ENCODE measurements at places on chromosomes 6 and 20.

DNA sequence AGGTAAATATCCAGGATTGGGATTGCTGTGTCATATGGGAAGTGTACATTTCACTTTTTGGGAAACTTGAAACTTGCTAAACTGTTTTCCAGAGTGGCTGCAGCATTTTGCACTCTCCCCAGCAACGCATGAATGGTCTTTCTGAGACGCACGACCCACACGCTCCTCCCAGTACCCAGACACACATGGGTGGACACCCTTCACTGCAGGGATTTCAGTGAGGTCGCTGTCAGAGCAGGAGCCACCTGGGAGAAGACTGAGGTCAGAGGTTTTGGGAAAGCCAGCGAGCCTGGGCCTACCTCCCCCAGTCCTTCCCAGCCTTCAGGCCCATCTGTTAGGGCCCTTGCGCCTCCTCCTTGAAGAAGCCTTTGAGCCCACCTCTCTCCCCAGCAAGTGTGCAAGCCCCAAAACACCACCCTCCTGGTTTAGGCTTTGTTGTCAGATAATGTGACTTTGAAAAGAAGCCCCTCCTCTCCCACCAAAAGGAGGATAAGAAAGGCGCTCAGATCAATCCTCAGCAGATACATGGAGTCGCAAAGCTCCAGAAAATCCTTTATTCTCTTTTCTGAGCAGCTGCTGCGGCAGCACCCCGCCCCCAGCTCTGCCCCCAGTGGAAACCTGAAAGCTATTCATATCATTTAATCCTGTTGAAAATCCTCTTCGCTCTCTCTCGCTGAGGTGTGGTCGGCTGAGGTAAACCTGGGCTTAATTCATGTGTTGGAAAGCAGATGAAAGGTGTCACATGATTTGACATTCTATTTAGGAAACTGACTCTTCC is 12.7 kb upstream of the JAG1 start:
- DNase-seq, result no peak

- no peak for DNase-seq
Observed at GRCh38 chr6:37088897-37089296, 81.1 kb upstream of the PIM1 start.

GRCh38 chr20:18004384-18005031 is 35.7 kb downstream of the MGME1 start:
- no peak for DNase-seq

DNA sequence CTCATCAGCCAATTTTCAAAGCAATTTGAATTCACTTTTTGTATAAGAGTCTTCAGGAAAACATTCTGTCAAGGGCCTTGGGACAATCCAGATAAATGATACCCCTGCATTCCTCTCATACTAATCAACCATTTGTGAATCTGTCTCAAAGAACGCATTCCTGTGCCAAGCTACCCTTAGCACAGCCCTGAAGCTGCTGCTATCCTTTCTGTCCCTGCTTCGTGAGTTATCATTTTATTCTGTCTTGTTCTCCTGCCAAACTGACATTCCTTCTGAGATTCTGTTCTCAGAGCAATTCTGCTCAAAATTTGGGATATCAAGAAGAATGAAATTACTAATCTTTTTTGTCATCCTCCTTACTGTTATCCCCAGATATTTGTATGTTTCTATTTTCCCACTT is 213.9 kb upstream of the STXBP5 start:
- no peak for DNase-seq

GRCh38 chr6:142781129-142781528 is 163.8 kb downstream of the HIVEP2 start:
- no peak for DNase-seq

- peak; percentile 9 for DNase-seq
Observed at GRCh38 chr6:151014404-151015100, 149.1 kb downstream of the MTHFD1L start.

GRCh38 chr20:46311039-46311650 is 2.8 kb upstream of the CDH22 start:
- DNase-seq, result no peak

GRCh38 chr6:82741996-82742385 is 323.6 kb downstream of the UBE3D start:
- no peak for DNase-seq

GRCh38 chr20:30500829-30501440 is 756.5 kb upstream of the DEFB115 start:
- no peak for DNase-seq

- no peak for DNase-seq
Observed at GRCh38 chr6:111642463-111643158, 36.9 kb upstream of the TRAF3IP2 start.

DNA sequence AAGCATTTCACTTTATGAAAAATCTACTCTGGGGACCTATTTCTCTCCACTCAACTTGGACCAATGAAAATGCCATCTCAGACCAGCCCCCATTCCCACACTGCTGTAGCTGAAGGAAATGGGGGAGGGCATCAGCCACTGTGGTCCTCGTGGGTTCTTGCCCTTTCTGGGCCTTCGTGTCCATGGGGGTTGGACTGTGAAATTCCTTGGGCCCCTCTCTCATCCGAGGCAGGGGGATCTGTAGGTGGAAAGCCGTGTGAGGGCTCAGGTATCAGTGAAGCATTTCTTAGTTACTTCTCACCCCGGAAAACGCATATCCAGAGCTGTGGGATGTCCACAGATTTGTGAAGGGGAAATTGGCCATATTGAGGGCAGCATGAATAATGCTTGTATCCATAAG is 147.9 kb downstream of the CDC5L start:
- DNase-seq, result no peak

GRCh38 chr20:44746367-44747165 is 901 bp downstream of the KCNK15 start:
- no peak for DNase-seq

GRCh38 chr20:43448748-43449535 is 8.8 kb upstream of the SRSF6 start:
- no peak for DNase-seq

DNA sequence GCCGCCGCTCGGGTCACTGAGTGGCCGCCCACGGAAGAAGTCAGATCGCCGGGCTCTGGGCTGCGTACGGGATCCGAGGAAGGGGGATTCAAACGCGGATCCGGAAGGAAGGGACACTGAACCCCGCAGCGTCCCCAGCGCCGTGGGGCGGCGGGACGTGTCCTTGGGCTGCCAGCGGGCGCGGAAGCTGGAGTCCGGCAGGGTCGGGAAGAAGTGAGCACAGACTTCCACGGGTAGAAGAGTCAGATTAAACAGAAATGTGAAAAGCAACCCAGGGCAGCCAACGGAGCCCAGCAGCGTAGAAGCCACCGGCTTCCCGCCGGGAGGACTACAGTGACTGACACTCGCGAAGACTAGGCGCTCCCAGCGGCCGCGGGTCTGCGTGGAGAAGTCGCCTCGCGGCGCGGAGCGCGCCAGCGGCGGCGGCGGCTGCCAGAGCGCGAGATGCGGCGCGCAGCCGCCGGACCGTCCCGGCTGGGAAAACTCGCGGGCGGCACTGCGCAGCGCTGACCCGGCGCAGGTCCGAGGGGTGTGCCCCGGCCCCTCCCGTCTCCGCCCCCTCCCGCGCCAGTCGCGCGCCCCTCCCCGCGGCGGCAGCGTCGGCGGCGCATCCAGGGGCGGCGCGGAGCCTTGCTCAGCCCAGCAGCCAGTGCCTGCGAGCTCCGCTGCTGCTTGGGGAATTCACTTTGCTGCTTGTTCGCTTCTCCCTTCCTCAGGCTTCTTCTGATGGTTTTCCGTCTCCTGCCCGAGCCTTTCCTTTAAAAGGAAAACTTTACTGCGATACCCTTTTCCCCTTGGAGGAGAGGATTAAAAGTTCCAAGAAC is at the start of gene SAMD5:
SAMD5 (plus strand) TSS at position 649 of the 824 bp plus-strand sequence. CDS start 239 bp downstream, outside the sequence.
- DNase-seq, result no peak

GRCh38 chr6:33247977-33248642 is 23.6 kb downstream of the VPS52 start:
- DNase-seq, result peak; percentile 86

DNA sequence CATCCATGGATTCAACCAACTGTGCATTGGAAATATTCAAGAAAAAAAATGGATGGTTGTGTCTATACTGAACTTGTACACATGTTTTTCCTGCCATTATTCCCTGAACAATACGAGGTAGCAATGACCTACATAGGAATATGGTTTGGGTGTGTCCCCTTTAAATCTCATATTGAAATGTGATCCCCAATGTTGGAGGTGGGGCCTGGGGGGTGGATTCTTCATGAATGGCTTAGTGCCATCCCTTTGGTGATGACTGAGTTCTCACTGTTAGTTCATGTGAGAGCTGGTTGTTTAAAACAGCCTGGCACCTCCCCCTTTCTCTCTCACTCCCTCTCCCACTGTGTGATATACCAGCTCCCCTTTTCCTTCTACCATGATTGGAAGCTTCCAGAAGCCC is 139.8 kb upstream of the BACH2 start:
- DNase-seq, result no peak

GRCh38 chr6:88165844-88166492 is at the start of gene CNR1:
CNR1 (minus strand) TSS chr6:88166347; CDS start chr6:88145274, 21,073 bp downstream.
- no peak for DNase-seq

DNA sequence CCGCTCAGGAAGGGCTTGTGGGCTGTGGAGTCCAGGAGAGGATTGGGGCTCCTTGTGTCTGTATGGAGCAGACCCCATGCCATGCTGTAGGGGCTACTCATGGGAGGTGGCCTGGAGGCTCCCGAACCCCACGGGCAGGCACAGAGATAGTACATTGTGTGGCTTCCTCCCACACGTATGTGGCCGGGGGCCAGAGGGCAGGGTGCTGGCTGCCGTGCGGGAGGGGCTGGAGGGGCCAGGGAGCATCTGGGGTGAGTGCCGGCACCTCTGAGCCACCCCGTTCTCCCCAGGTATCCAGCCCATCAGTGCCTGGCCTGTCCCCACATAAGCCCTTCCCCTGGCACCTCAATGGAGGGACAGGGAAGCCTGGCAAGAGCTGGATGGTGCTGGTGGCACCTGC is 7.6 kb downstream of the RBBP8NL start:
- no peak for DNase-seq

GRCh38 chr20:1896484-1897258 is 1.5 kb downstream of the SIRPA start:
- DNase-seq, result no peak

DNA sequence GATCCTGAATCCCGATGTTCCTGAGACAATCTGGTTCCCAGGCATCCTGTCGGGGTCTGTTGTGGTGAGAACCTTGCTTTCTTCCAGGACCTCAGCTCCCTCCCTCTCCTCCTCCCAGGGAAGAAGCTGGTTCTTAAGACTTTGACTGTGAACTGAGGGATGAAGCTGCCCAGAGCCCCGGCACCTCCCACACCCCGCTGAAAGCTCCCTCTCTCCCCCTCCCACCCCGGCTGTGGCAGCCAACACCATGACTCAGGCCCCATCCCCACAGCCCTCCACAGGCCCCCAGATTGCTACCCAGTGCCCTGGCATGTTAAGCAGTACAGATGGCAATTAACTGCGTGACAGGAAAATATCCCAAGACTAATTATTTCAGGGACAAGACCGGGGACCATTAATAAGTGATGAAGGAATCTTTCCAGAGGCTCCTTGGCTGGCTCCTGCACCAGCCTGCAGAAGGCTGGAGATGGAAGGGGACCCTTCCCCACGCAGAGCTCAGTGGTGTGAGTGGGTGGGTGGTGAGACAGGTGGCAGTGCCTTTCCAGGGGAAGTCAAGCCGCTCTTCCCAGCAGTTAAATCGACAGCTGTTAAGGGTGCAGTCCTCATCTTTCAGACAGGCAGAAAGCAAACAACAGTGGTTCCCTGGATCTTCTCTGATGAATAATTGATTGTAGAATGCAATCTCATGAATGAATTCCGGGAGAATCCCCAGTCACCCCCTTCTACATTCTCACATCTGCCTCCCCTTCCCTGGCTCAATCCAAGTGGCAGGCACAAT is 237.9 kb downstream of the LRFN2 start:
- DNase-seq, result no peak

DNA sequence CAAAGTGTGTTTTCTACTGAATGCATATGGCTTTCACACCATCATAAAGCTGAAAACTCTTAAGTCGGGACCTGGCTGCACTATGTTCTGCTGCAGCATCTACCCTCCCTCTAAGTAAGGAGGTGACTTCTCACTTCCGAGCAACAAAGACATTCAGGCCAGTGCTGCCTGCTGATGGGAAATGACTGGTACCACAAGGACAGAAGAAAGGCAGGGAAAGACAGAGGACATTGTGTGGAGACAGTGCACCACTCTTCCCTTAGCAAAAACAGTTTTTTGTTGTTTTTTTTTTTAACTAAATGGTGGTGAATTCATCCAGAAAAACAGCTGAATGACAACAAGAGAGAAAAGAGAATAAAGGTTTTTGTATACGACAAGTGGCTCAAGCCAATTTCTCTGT is 81.5 kb downstream of the MAP7 start:
- DNase-seq, result no peak

DNA sequence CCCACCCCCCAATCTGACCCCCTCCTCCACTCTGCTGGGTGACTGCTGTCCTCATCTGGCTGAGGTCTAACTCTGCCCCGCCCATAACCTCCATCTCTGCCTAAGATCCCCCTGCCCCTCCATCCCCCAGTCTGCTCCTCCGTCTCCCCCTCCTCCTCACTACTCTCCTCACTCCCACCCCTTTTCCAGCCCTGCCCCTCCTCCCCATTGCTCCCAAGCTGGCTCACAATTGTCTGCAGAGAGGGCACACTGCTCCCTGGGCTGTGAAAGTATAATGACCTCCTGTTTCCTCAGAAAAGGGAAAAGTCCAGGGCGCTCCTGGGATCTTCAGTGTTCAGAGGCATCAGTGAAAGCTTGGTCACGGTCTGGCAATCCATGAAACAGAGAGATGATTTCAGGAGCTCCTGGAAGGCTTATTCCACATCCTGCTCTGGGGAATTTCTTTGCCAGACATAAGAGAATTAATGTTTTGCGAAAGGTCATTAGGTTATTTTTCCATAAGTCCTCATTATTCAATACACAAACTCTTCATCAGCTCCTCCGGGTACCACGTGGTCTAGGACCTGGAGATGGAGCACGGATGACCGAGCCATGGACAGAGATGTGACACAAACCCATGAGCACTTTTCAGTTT is 21.5 kb downstream of the CST5 start:
- no peak for DNase-seq

DNA sequence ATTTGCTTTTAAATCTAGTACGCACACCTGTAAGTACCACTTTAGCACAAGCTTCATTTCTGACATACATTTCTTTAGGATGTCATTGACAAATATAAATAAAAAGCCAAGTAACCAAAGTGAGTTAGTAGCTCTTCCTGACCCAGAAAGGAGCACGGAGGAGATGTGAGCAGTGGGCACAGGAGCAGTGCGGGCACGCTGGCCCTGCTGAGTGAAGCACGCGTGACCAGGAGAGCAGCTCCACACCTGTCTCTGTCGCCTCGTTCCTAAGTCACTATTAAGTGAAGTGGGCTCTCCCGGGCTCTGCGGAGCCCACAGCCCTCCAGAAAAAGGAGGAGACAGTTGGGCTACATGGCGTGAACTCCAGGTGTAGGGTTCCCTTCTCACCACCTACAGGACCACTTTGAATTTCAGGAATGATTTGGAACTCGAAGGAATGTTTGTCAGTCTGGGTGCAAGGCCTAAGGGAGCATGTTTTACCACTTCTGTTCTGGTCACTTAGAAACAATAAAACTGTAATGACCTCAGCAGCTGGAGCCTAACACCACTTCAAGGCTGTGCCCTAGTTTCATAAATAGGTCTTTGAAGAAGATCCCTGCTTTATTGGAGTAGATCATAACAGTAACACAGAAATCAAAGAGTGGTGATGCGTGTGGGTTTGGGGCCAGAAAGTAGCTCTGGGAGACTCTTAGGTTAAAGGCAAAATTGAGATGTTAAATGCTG is 95.9 kb downstream of the FAM120B start:
- no peak for DNase-seq
